NT2/D1 (cell line): ENCODE measurements at places on chromosomes 12 and 14.

- no peak for DNase-seq
These were observed 26.3 kb upstream of the FOS start for GRCh38 chr14:75252254-75252837.

- DNase-seq: no peak
These were observed 76.1 kb downstream of the RBM19 start for GRCh38 chr12:113889891-113890581.

DNA sequence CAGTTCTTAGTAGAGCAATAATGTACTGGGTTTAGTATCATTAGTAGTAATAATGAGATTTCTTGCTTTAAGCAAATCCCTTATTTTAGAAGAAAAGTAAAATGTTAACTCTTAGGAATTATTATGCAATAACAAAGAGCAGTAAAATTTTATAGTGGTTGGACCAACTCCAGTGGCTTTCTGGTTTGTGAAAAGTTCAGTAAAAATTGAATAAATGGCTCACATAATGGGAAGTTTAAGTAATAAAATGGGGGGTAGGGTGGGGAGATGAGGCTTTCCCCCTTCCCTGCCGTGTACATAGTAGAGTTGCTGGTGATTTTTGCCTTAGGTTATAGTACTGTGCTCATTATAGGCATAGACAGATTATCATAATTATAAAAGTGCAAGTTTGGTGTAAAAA is 250.5 kb upstream of the ATP2B1 start:
- no peak for DNase-seq

DNA sequence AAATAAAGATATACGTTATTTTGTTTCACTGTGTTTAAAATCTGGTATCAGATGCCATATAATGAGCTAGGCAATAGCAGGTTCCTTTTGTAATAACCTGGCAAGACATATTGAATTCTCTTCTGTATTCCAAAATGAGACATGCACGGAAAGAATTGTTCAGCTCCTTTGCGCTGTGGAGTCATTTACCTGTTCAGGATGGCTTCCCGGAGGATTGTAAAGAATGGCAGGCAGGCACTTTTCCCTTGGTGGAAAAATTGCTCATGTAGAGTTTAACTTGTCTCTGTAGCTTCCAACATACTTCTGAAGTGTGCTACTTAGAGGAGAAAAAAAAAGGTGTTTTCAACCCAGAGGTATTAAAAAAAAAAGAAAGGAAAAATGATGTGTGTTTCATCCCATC is 805.2 kb downstream of the GALC start:
- no peak for DNase-seq

DNA sequence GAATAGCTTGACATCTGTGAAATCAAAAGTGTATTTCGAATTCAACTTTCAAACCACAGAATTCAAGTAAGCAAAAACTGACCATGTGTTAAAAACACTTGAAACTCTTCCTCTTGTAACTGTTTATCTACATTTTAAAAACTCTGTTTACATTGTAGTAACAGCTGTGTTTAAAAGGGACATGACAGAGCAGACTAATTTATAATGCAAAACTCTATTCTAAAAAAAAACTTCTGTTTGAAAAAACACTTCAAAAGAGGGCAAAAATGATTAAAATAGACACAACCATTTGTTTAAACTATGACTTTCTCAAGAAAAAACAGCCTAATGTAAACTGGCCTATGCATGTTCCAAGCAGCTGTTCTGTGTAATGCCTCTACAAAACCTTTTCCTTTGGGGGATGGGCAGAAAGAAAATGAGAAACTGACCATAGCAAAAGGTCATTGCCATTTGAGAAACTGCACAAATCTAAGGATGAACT is 149.1 kb upstream of the HMGA2 start:
- no peak for DNase-seq

DNA sequence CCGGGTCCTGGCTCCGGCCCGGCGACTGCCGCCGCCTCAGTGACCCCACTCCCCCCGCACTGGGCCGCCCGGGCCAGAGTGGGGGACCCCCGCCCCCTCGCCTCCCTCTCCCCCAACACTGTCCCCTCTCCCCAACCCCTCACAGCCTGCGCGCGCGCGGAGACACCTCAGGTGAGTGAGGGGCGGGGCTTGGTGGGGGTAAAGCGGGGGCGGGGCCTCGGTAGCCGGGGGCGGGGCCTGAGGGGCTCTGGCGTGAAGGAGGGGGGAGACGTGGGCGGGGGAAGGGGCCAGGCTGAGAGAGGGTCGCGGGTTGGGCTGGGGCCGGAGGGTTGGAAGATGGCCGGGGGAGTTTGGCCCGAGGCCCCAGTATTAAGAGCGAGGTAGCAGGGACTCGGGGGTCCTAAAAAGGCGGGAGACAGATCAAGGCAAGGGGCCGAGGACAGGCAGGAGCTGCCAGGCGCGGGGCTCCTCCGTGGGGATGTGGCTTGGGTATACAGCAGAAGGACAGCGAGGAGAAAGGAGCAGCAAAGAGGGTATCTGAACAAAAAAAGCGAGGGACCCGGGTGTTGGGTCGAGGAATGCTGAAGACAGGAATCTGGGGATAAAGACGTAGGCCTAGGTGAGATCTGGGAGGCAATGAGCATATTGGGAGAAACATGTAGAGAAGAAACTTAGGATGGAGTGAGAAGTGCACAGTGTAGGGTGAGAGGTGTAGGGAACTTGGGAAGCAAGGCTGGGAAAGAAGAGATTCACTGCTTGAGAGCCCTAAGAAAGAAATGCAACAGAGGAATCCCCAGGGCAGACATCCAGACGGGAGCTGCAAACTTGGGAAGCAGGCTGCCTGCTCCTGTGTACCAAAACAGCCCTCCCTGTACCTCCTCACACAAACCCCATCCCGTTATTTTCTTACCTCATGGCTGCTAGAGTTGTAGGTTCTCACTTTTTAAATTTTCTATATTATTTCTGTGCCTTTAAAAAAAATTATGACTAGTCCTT is 10.8 kb downstream of the SUOX start:
- DNase-seq: no peak

- no peak for DNase-seq
These were observed 229.6 kb upstream of the NOS1 start for GRCh38 chr12:117590999-117591398.

GRCh38 chr14:41297576-41298327 is 308.9 kb upstream of the LRFN5 start:
- no peak for DNase-seq

DNA sequence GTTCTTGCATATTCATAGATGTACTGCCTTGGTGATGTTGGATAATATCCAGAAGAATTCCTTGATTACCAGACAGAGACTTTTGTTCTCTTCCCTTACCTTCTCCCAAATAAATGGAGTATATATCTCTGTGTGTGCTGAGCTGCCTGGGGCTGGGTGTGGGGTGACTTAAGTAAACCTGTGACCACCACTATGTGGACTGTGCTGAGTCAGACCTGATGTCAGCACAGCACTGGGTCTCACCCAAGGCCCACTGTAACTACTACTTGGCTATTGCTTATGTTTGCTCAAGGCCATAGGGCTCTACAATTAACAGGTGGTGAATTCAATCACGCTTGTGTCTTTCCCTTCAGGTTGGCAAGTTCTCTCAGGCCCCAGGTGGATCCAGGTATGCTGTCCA is 145.7 kb upstream of the MDGA2 start:
- no peak for DNase-seq

- peak; percentile 27 for DNase-seq
These were observed 51.7 kb upstream of the KICS2 start for GRCh38 chr12:64273527-64274403.

DNA sequence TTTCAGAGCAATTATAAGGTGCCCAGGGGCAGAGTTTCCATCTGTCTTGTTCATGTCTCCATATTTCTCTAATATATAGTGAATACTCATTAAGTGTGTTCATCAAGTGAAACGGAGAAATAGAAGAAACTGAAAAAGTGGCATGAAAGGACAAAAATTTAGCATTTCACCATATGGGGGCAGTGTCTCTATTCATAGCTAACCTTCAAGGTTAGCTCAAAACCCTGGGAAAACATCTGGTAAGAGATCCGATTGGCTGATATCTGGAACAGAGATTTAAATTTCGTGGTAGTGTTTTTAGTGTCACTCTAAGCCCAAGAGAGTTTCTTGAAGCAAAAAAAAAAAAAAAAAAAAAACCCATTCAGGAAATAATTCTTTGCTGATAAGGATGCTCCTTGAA is 367.5 kb downstream of the DAD1 start:
- no peak for DNase-seq

- DNase-seq: no peak
These were observed 40.0 kb upstream of the PNMA1 start for GRCh38 chr14:73753887-73754795.

DNA sequence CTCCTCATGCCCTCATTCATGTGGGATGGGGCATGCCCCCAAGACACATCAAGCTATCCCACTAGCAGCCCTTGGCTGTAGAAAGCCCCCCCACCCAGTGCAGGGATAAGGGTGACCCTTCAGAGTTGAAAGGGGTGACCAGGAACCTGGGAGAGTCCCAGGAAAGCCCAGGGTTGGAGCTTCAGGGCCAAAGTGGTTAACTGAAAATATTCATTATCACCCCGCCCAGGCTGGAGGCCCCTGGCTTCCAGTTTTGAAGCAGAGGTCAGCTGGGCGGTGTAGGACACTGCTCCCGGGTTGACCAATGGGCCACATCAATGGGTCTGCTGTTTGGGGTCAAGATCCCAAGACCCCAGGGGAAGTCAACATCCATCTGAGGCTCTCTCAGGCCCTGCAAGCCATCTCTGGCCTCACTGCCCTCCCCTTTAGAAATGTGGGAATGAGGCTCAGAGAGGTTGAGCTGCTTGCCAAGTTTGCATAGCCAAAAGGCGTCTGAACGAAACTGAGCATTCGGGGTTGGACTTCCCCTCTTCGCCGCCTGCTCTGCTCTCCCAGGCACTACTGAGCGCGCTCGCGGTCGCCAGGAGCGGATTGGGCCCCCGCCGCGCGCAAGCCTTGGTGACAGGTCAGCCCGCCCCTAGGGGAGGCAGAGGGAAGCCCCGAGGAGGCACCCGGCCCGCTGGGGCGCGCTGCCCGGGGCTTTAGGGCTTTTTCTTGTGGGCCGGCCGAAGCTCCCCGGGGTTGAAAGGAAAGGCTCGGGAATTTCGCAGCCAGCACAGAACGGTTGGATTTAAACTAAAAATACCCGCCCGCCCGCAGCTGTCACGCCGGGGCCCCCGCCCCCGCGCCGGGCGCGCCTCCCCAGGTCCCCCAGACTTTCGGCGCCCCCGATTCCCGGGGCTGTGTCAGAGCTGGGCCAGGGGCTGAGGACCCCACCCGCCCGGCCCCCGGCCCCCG is 576 bp downstream of the SYNE3 start:
- DNase-seq: no peak

DNA sequence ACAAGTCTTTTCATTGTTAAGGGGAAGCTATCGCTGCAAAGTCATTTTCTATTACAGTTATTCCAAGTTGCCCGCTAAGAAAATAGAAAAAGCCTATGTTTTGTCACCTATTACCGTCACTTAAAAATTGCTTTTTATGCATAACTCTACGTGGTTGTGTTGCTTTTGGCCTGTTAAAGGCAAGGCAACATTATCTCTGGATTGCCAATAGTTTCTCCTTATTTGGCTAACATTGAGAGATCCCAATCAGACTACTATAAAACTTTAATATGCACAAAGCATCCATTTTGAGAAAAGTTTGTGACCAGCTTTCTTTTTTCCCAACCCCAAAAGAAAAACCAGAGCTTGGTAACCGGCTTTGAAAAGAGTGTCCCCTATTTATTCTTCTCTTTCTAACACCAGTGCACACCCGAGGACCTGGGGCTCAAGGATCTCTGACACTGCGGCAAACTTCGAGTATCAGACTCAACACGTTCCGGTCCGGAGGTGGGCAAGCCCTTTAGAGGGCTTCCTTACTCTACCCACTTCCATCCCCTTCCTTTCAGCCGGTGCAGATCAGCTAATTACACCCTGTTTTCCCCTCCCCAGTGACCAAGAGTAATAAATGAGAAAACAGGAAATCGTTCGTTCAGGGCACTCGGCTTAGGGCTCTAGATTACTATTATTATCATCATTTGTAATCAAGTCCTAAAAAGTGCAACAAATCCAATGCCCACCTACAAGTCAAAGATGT is 1.2 kb downstream of the PPP1R12A start:
- no peak for DNase-seq

DNA sequence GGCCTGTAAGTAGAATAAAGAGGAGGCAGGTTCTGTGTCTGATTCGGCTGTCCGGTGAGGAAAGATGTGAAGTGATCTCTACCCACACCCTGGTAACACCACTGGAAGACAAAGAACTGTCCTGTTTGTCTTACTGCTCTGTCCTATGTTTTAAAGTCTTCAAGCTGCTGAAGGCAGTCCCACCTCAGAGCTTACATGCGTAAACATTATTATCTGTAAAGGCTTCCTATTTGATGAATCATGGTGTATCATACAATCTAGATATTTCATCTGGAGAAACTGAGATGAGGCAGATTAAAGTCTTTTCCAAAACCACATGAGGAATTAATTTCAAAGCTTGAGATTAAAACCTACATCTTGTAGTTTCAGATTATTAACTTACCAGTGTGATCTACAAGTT is 427.6 kb downstream of the ZFP36L1 start:
- DNase-seq: no peak

DNA sequence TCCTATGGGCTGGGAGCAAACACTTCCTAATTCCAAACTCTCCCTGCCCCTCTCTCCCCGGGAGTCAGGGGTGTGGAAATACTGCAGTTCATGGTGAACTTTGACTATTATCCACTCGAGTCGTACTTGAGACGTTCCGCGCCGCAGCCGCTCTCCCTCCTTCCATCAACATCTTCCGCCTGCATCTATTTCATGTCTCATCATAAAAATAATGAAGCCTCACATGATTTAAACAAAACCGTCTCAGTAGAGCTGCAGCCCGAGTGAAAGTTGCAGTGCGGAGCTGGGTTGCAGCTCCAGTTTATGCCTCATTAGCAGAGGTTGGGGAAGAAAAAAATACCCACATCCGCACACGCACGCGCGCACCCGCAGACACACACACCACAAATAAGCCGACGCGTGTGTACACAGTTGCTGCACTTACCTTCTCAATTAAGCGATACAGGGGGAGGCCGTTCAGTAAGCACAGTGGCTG is 283 bp downstream of the LMO3 start:
- no peak for DNase-seq

- DNase-seq: no peak
These were observed 27.6 kb upstream of the NOS1 start for GRCh38 chr12:117388951-117389446.

- no peak for DNase-seq
These were observed 155.7 kb upstream of the PDZRN4 start for GRCh38 chr12:41032386-41032785.

DNA sequence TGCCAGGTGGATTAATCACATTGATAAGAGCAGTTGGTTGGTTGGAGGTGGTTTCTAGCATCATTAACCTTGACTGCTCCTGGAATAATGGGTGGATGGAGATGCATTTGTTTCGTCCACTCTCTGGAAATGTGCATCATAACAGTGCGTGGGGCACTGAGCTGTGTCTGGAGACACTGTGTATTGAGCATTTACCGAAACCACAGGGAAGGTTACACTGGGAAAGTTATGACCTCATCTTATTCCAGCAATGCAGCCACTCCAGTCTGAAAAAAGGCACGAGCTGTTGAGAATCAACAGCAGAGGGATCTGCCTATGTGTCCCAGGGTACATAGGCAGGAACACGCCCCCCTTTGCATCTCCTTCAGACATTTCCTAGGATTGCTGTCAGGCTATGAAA is 27.2 kb downstream of the RNFT2 start:
- DNase-seq: no peak

GRCh38 chr14:72532686-72533454 is 361.0 kb downstream of the DPF3 start:
- DNase-seq: no peak

GRCh38 chr12:47080725-47081502 is 1.2 kb upstream of the AMIGO2 start:
- DNase-seq: no peak

GRCh38 chr12:67460388-67460787 is 188.2 kb upstream of the DYRK2 start:
- DNase-seq: no peak

- peak; percentile 68 for DNase-seq
These were observed 46.0 kb downstream of the MYO1H start for GRCh38 chr12:109393437-109394345.
